ENCODE measurements at places on chromosomes 12 and 14.

GRCh38 chr14:96958057-96958456 lies 160.9 kb downstream of the VRK1 start:
- DNase-seq: no peak

DNA sequence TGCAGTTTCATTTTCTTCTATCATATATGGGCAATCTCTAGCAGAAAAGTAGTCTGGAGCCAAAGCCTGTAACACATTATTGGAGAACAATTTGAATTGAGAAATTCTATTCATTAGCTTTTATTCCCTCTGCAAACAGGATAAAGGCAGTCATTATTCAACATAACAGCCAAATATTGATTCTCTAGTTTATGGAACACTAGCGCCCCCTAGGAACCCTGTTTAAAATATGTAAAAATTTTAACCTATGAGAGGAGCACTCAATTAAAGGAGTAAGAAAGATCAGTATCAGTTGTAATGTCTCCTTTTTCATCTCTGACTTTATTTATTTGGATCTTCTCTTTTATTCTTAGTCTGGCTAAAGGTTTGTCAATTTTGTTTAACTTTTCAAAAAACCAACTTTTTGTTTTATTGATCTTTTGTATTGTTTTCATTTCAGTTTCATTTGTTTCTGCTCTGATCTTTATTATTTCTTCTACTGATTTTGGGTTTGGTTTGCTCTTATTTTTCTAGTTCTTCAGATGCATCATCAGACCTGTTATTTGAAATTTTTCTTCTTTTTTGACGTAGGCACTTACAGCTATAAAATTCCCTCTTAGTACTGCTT lies 4.8 kb upstream of the LMNTD1 start:
- peak; percentile 25 for DNase-seq

GRCh38 chr12:27207615-27208413 lies 36.3 kb upstream of the STK38L start:
- DNase-seq: no peak

- DNase-seq: no peak
These were observed 4.3 kb upstream of the KRT81 start for GRCh38 chr12:52295663-52296062.

GRCh38 chr12:12290206-12290605 lies 23.4 kb upstream of the LRP6 start:
- no peak for DNase-seq

DNA sequence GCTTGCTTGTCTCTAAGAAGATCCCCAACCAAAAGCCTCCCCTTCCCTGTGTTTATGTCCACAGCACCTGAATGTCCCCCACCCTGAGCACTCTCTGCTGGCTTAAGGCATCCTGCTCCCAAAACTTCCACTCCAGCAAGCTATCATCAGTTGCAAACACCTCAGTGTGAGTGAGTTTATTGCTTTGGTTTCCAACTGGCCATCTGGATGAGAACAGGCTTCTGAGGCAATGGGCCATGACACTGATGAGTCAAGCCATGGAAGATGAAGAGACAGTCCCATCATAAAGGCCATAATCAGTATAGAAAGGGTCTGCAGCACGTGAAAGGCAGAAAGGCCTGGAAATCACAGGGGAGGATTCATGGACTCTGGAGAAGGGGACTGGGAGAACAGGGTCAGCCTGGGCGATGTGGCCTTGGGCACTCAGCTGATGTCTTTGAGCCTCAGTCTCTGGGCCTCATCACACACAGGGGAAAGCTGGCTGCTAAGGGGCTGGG lies 12.8 kb downstream of the CMKLR1 start:
- no peak for DNase-seq

DNA sequence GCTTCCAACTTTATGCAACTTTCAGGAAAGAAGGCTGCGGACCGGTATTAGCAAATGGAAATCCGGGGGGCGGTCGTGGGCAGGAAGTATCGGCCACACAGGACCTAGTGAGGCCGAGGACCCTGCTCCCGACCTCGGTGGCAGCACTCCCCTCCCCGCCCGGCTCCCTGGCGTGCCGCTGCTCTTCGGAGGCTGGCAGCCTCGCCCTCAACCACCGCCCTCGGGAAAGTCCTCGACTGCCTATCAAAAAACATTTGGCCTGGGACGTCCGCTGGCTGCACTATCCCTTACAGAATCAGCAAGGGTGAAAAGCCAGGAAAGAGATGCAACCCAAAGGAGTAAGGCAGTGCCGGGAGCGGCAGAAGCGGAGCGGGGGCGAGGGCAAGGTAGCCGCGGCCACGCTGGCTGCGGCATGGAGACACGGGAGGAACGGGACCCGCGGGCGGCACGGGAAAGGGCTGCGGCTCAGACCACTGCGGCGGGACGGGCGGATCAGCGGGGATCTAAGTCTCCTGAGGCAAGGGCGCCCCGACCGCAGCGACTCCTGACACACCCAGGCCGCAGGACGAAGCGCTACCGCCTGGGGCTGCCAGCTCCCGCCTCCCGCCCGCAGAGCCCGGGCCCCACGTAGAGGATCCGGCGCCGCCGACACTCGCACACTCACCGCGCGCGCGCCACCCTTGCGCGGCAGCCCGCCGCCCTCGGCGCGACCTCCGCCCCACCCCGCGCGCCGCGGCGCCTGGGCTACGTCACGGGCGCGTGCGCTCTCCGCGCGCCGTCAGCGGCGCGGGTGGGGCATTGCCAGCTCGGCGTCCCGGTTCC lies at the start of the genes BBOF1 and ENTPD5:
Gene BBOF1, plus strand, starts transcription at position 764 of the 822 bp plus-strand sequence. CDS start 130 bp downstream, outside the sequence.
Gene ENTPD5, minus strand, starts transcription at position 703 of the 822 bp plus-strand sequence. CDS start 31,186 bp downstream, outside the sequence.
- DNase-seq: peak; percentile 97

GRCh38 chr12:6810758-6811157 lies 10.9 kb upstream of the GPR162 start:
- no peak for DNase-seq

DNA sequence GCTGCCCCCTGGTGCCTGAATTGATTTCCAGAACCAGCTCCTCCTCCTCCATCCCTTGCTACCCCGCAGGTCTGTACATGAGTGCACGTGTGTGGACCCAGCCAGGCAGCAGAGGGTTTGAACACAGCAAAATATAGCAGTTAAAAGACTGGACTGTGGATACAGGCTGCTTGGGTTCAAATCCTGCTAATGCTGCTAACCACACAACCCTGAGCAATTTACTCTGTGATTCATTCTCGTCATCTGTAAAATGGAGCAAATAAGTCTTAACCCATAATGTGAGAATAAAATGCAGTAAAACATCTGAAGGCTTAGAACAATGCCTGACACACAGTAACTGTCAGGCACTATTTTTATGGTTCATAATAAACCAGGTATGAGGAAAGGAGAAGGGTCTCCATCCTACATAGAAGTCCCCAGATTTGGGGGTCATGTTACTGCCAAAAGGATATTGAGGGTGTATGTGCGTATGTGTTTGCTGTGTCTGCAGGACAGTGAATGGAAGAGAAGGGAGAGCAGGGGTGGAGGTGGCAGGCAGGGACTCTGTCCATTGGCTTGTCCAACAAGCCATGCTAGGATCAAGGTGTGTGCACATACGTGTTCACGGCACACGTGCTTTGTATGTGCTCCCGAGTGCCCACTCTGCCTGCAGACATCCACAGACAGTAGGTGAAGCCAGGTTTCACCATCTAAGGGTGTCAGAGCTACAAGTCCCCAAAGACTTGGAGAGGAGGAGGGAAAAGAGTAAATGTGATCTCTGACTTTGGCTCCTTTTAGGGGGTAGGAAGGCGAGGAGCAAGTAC lies 1.5 kb upstream of the STAT6 start:
- DNase-seq: no peak

DNA sequence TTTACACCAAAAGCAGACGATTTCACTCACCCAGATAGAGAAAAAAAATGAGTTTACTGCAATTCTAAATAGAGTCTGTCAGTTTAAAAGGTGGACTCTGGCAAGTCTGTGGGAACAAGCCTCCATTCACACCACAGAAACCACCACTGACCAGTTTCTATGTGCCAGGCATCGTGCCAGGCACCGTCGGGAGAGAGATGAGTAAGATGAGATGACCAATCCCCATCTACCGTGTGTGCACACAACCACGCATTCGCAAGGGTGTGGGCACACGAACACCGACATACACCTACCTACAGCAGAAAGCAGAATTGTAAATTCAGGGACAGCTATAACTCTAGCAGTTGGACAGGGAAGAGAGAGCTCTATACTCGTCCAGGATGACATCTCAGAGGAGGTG lies 58.3 kb downstream of the PRIMA1 start:
- peak; percentile 21 for DNase-seq

DNA sequence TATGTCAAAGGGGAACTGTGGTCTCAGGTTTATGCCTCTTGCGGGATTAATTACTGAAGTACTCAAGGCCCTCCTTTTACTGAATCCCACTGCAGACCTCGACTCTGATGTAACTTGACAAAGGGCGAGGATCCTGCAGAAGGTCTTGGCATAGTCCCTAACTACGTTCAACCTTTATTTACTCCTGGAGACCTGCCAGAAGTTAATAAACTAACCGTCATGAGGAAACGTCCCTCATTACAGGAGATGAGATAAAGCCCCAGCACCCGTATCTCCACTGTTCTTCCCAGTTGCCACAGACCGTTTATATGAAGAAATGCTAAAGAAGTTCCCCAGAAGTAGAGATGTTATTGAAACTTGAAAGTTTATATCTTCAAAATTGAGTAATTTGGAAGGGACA lies 190.9 kb downstream of the ETV6 start:
- no peak for DNase-seq

DNA sequence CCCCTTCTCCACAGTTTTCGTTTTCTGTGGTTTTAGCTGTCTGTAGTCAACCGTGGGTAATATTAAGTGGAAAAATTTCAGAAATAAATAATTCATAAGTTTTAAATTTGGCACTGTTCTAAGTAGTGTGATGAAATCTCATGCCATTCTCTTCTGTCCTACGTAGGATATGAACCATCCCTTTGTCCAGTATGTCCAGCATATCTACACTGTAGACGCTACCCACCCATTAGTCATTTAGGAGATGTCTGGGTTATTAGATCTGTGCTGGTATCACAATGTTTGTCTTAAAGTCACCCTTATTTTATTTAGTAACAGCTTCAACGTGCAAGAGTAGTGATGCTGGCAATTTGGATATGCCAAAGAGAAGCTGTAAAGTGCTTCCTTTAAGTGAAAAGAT lies 44.7 kb downstream of the ATF7IP start:
- DNase-seq: no peak

DNA sequence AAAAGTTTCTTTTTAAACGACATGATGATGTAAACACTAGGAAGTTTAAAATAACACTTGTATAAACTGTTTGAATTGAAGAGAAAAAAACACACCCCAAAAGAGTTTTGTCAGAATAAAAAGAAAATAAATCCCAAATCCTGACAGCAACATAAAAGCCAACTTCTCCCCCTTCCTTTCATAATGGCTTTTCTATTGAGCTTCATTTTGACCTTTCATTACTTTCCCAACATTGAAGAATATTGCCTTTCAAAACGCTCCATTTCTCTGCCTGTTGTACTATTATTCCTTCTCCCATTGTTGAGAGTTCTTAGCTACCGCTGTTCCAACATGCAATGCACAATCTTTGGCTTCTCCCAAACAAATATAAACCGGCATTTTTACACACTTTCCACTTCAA lies 448.5 kb downstream of the BCAT1 start:
- no peak for DNase-seq

DNA sequence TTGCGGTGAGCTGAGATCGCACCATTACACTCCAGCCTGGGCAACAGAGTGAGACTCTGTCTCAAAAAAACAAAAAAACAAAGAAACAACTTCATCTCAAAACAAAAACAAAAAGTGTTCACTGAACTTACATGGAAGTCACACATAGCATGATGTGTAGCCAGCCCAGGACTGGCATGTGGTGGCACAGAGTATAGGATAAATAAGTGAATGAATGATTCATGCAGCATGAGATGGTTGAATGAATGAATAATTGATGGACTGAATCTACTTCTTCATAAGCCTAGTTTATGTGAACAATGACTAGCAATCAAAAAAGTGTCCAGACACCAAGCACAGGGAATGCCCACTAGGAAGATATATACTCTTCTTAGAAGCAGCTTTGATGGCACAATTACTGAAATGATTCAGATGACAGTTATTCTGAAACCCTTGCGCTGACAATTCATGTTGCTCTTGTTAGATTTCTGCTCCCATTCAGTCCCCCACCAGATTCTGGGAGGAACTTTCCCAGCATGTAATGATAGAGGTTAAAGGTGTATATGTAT lies 31.6 kb upstream of the SERPINA6 start:
- no peak for DNase-seq

DNA sequence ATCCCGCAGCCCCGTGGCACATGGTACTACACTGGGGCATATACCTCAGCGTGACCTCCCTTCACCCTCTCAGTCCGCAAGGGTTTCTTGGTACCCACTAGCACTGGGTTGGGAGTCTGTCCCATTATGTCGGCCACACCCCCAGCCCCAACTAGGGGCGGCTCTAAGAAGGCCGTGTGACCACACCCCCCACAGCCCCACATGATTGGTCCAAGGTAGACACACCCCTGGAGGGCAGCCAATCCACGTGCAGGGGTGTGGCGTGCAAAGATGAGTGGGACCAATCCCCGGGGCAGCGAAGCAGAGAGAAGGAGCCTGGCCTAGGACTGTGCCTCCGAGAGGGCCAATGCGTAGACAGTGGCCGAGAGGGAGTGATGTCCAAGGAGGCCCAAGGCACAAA lies 34.6 kb upstream of the BEGAIN start:
- DNase-seq: no peak

DNA sequence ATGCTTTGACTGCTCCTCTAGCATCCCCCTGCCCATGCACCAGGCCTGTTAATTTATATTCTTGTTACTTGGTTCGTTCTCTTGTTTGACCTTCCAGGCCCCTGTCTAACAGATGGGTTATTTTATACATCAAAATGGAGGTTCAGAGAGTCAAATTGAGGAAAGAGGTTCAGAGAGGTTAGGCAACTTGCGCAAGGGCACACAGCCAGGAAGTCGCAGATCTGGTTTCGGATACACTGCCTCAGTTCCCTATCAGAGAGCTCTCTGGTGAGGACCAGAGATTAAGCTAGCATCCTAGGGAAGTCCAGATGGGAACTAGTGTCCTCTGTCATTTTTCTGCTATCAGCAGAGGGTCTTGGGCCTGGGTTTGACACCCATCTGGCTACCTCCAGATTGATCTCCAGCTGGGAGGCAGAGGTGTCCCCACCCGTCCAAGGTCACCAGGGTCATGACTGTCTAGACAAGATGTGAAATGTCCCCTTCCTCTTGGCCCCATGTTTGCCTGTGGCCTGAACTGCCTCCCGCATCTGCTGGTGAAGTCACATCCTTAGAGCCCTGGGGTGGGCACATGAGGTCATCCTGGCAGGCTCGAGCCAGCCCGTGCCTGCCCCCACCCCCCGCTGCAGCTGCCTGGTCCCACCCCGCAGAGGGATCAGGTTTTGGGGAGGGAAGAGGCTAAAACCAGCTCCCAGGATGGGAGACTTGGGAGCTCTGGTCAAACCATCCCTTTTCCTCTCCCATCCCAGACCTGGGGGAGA lies 84.3 kb upstream of the NCOR2 start:
- no peak for DNase-seq

DNA sequence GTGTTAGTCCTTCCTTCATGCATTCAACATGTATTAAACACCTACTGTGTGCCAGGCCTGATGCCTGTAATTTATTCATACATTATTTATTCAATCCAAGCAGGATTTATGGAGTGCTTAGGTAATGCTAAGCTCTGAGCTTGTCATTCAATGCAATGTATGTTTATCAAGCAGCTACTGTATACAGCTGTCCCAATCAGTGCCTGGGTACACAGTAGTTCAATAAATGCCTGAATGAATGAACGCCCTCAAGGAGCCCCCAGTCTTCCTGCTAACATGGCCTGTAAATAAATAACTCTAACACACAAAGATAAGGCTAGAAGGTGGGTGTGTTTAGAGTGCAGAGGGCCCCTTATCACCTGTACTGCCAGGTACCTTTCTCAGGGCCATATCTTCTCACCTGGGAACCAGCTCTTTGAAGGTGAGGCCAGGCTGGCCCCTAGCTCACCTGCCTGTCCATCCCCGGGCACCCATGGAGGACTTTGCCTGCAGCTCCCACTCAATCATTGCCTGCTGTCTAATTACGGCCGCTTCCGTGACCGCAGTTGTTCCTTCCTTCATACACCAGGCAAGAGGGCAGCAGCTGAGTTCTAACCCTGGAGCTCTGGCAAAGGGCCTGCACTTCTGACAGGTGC lies 20.0 kb upstream of the KDM2B start:
- DNase-seq: no peak
